Heart left ventricle (tissue), 16 donors: ENCODE measurements at places on chromosomes 11 and 22.

- no peak for DNase-seq
Observed at GRCh38 chr22:36432592-36433317, 45.0 kb upstream of the MYH9 start.

- no peak for DNase-seq
Observed at GRCh38 chr11:20056950-20057943, 103.0 kb downstream of the DBX1 start.

- no peak for DNase-seq
Observed at GRCh38 chr11:66745356-66746235, 16.6 kb upstream of the SPTBN2 start.

DNA sequence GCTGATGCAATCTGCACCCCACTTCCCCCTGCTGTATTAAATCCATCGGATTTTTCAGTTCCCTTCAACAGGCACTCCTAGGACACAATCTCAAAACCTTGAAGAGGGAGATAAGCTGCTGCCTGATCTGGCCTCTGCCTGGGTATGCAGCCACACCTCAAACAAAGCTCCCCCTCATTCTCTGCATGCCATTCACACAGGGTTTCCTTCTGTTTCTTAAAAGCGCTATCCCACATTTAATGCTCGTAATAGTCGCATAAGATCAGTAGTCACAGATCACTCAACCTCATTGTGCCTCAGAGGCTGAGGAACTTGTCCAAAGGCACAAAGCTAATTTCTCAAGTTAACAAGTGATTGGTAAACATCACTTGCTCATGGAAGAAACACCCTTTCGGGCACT lies 34.0 kb downstream of the UQCR10 start:
- no peak for DNase-seq

DNA sequence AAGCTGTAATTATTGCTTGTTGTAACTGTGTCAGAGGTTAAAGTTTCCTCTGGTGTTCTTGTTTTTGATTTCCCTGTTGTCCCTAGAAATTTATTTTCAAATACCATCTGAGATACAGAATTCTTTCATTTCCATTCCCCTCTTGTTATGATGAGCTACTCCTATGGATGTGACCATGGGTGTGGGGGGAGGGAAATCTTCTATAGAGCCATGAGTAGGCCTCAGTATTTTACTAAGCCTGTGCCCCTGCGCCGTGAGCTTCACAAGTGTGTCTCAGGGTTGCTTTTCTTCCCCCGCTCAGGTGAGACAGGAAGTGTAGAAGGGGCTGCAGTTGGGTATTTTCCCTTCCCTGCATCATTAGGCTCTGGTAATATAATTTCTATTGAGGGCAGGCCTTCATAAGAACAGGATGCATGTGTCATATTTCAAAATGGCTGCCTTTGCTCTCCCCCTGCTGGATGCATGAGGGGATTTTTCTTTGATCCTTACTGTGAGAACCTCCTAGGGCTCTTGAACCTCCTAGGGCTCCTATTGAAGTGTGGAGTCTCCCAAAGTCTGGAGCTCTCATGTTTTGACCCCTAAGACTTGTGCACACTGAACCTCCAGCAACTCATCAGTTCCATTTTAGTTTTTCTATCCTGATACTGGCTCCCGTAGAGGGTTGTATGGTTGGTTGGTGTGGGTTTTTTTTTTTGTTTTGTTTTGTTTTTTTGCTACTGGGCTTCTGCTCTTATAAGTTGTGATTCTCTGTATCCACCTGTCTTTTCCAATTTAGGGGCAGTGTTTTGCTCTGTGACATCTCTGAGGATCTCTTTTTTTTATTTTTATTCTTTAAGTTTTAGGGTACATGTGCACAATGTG lies 658.2 kb downstream of the NTM start:
- DNase-seq: no peak

DNA sequence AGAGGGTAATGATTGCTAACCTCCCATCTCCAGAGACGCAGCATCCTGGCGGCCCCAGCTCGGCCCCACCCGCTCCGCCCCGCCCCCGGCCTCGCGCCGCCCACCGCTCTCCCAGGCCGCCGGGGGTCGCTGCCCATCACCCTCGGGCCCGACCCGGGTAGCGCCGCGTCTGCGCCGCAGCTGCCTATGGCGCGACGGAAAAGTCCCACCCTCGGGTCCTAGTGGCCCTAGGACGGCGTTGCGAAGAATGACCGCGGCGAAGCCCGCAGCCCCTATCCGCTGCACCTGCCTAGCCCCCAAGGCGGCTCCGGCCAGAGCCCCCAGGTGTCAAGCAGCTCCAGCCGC lies 457 bp downstream of the CPSF7 start:
- peak; percentile 83 for DNase-seq

DNA sequence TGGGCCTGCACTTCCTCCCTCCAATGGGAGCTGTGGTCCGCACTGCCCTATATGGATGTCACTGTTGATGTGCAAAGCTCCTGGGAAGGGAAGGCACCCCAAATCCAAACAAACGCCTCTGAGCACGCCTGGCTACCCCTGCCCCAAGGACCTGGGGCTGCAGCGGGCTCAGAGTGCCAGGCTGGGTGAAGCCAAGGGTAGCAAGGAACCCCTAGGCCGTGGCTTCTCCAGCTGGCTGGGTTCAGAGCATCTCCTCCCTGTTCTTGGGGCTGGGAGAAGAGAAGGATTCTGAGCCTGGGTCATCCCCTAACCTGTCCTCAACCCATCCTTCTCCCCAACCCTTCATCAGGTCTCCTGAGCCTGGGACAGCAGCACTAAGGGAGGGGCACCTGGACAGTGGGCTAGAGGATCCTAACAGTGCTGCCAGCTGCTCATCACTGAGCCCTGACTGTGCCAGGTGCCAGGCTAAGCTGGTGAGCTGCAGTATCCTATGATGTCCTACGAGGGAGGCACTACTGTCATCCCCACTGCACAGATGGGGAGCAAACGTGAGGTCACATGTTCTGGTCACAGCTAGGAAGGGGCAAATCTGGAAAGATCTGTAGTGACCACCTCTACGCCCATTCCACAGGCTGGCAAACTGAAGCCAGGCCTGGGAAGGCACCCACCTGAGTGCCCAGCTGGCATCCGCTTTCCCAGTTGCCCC lies 3.0 kb downstream of the SSTR3 start:
- DNase-seq: no peak

GRCh38 chr11:66339686-66340483 lies 3.7 kb upstream of the RIN1 start:
- DNase-seq: peak; percentile 40

DNA sequence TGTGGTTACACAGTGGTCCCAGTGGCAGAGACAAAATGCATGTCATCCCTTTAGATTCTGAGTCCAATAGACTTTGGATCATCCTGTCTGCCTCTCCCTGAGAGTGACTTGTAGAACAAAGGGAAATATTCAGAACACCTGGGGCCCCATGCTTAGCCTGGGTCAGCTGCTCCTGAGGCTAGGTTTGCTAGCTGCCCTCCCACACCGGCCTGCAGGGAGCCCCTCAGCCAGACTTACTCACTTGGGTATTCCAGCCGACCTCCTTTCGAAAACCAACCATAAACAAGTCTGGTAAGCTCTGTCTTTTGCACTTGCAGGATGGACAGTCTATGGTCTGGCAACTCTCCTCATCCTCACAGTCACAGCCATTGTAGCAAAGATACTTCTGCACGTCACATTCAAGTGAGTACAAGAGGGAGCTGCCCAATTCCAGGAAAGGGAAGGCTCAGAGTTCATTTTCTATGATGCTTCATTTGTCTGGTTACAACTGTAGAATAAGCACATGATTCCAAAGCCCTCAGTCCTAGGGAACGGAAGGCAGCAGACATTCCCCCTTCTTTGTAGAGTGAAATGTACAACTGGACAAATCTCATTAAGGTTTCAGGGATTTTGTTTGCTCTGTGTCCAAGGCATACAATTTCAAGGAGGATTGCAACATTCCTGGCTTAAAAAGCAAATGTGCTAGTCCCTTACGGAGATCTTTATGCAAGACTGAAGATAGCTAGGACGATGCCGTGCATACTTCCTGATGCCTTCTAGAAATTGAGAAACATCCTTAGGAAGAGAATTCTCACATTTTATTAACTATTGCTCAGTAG lies 65.5 kb upstream of the EMID1 start:
- no peak for DNase-seq

DNA sequence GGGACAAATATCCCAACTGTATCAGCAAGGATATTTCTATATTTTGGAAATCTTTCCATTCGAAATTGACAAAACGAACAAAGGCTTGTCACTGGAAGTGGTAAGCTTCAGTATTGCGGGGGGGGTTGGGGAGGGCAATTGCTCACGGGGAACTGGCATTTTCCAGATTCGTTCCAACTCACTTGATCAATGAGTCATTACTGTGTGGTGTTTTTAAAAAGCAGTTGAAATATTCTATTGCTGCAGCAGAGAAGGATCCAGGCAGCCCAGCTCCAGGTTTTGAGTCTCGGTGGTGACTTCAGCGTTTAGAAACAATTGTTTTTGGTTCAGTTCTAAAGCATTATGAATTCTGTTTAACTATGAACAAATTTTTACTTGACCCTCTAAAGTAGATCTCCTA lies 33.8 kb upstream of the FBLN1 start:
- DNase-seq: no peak

GRCh38 chr11:62555464-62556107 lies 9.0 kb upstream of the AHNAK start:
- no peak for DNase-seq

DNA sequence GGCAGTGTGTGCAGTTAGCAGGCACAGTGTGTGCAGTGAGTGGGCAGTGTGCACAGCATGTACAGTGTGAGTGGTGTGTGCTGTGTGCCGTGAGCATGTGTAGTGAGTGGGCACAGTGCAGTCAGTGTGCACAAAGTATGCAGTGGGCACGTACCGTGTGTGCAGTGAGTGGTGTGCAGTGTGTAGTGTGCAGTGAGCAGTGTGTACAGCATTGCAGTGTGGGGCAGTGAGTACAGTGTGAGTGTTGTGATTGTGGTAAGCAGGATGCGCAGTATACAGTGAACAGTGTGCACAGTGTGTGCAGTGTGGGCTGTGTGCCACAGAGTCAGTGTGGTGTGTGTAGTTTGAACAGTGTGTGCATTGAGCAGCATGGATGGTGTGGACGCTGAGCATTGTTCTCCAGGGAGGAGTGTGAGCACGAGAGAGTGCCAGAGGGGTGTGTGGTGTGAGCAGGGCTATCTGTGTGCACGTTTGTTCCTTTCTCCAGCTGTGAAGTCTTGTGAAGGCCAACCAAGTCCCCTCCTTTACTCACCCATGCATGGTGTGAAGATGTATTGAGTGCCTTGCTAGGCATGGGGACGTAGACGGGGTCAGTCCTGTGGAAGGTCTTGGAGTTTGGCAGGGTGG lies 3.0 kb downstream of the SHANK3 start:
- no peak for DNase-seq

DNA sequence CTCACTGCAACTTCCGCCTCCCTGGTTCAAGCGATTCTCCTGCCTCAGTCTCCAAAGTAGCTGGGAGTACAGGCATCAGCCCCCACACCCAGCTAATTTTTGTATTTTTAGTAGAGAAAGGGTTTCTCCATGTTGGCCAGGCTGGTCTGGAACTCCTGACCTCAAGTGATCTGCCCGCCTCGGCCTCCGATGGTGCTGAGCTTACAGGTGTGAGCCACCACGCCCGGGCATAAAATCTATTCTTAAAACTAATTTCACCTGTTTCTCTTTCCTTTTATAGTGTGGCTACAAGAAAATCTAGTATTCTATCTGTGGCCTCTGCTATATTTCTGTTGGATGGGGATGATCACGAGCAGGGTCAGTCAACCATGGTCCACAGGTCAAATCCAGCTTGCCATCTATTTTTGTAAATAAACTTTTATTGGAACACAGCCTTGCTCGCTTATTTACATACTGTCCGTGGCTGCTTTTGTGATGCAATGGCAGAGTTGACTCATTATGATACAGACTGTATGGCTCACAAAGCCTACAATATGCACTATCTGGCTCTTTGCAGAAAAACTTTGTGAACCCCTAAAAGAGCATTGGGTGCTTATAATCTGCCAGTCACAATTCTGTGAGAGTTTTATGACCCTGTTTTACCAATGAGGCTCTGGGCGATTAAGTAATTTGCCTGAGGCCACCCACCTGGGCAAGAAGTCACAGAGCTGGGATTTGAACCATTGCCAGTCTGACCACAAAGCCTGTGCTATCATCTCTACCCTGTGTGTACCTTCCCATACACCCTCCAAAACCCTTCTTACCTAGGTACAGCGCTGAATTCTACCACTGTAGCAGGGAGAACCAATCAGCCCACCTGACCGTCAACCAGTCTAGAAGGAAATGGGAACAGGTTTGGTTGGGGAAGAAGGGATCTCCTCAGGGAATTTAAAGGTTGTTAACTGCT lies 28.3 kb downstream of the SLC1A2 start:
- DNase-seq: no peak

DNA sequence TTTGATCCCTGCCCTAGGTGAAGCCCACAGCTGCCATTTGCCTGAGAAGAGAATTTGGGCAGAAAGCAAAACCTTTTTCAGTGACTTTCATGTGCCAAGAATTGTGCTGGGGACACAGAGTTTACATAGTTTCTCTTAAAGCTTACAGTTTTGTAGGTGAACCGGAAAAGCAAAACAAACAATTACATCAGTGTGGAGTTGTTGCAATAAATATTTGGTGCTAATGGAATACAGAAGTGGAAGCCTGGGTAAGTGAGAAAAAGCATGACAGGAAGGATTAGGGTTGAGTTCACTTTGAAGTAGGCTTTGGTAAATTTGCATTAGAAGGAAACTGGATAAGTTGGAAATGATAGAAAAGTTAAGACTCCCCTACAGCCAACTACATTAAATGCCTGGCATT lies 82.7 kb downstream of the RASSF10 start:
- no peak for DNase-seq

GRCh38 chr11:44804449-44805437 lies 78.0 kb downstream of the TSPAN18 start:
- no peak for DNase-seq
